ENCODE measurements at places on chromosomes 5 and 9. TPM values are rescaled to one million over a fixed set of nuclear protein-coding genes. Genes with fewer than 3 reads are reported as not detected.

GRCh38 chr9:113523421-113524141 lies 60.1 kb downstream of the RGS3 start:
- H3K4me3 ChIP-seq: peak overlapping the region; percentile 26
- peaks cover 81% of the 10 kb centered on the region for H3K4me1 ChIP-seq
- DNase-seq: peak; percentile 51
- H3K36me3 ChIP-seq: peaks cover 48% of the 10 kb centered on the region
- no peaks in the 10 kb centered on the region for H3K27me3 ChIP-seq

- no peaks in the 10 kb centered on the region for H3K4me1 ChIP-seq
- no peaks in the 10 kb centered on the region for H3K36me3 ChIP-seq
- no peak overlapping the region for H3K27ac ChIP-seq
- DNase-seq: no peak
Measured at GRCh38 chr5:175539936-175540335, 61.6 kb downstream of the SFXN1 start.

GRCh38 chr9:137237759-137238726 lies 3.0 kb upstream of the TUBB4B start:
- DNase-seq: no peak
- no peak overlapping the region for H3K4me3 ChIP-seq
- no peaks in the 10 kb centered on the region for H3K27me3 ChIP-seq
- no peak overlapping the region for H3K27ac ChIP-seq

GRCh38 chr9:37324261-37324683 lies 98.2 kb upstream of the GRHPR start:
- H3K36me3 ChIP-seq: no peaks in the 10 kb centered on the region
- no peak for DNase-seq
- H3K27ac ChIP-seq: peak overlapping the region; percentile 74
- H3K4me3 ChIP-seq: no peak overlapping the region
- no peaks in the 10 kb centered on the region for H3K4me1 ChIP-seq
- H3K27me3 ChIP-seq: no peaks in the 10 kb centered on the region

GRCh38 chr9:83431101-83432060 lies 106.8 kb downstream of the FRMD3 start:
- H3K4me3 ChIP-seq: no peak overlapping the region
- no peaks in the 10 kb centered on the region for H3K27me3 ChIP-seq
- no peak for DNase-seq
- no peaks in the 10 kb centered on the region for H3K4me1 ChIP-seq

DNA sequence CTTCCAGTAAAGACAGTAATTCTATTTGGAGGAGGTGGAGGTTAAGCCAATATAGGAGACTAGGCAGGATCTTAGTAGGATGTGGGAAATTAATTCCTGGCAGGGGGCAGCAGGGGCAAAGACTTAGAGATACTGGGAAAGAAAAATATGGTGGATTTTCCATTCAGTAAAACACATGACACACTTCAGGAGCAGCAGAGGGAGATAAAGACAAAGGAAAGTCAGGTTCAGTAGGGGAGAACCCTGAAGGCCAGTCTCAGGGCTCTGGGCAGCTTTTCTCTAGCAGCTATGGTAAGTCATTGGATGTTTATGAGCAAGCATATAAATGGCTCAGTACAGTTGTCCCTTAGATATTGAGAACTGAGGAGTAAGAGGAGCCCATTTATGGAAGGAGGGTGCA lies 105.5 kb downstream of the PJA2 start:
- no peak for DNase-seq
- no peak overlapping the region for H3K27ac ChIP-seq

- no peak overlapping the region for H3K27ac ChIP-seq
- H3K4me1 ChIP-seq: peaks cover 6% of the 10 kb centered on the region
- H3K36me3 ChIP-seq: no peaks in the 10 kb centered on the region
Measured at GRCh38 chr9:126219166-126219565, 107.5 kb upstream of the MVB12B start.

GRCh38 chr9:107067739-107068416 lies 204.9 kb downstream of the ZNF462 start:
- no peaks in the 10 kb centered on the region for H3K27me3 ChIP-seq
- H3K4me3 ChIP-seq: no peak overlapping the region
- H3K27ac ChIP-seq: no peak overlapping the region
- DNase-seq: no peak
- no peaks in the 10 kb centered on the region for H3K4me1 ChIP-seq

DNA sequence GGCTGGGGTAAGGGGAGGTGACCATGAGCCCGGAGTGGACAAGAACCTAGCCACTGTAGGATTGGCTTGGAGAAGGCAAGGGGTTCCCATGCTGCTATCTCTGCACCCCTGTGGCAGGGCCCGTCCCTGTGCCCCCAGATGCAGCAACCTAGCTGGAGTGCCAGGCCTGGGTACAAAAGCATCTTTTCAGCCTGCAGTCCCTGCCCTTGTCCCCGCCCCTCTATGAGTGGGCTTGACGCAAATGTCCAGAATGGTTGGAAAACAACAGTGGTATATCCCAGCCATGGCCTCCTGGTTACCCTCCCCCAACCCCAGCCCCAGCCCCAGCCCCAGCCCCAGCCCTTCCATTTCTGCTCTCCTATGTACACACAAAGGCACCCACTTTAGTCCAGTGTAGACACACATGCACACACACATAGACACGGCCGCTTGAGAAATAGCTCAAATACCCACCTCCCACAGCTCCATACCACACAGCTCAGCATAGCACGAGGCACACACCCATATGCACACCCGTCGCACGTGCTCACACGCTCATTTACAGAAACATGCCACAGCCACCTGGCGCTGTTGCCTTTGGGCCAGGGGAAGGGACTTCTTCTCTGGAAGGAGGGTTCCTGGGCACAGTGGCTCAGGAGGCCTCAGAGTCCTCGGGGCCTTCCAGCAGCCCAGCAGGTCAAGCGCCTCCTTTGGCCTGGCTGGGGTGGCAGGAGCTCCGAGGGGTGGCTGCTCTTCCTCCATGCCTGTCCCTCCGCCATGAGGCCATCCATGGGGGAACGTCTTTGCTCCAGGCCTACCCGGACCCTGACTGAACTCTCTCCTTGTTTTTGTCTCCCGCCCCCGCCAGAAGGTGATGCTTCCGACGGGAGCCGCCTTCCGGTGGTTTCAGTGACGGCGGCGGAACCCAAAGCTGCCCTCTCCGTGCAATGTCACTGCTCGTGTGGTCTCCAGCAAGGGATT lies 34.1 kb downstream of the CXXC5 start:
- peaks cover 38% of the 10 kb centered on the region for H3K36me3 ChIP-seq
- no peak overlapping the region for H3K27ac ChIP-seq
- H3K4me1 ChIP-seq: peaks cover 67% of the 10 kb centered on the region
- no peak for DNase-seq

DNA sequence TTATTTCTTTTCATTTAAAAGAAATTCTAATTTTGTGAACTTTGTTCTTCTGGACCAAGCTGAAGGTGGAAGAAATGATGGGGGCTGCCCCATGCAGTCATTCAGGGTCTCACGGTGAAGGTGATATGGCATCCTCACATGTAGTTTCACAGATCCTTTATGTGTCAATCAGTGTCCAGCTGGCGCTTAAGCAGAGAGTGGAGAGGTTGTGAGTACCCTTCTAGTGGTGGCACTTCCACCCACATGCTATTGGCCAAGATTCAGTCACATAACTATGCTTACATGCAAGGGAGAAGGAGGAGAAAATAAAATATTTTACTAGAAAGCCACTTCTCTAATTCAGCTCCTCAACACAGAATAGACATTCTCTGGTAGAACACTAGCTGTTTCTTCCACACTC lies 34.7 kb downstream of the PLPPR1 start:
- H3K36me3 ChIP-seq: no peaks in the 10 kb centered on the region
- no peaks in the 10 kb centered on the region for H3K4me1 ChIP-seq
- no peak for DNase-seq
- no peaks in the 10 kb centered on the region for H3K27me3 ChIP-seq
- no peak overlapping the region for H3K27ac ChIP-seq

GRCh38 chr9:82961504-82962125 lies 101.3 kb downstream of the RASEF start:
- H3K4me1 ChIP-seq: no peaks in the 10 kb centered on the region
- no peaks in the 10 kb centered on the region for H3K27me3 ChIP-seq
- no peak overlapping the region for H3K4me3 ChIP-seq
- no peaks in the 10 kb centered on the region for H3K36me3 ChIP-seq
- DNase-seq: no peak
- H3K27ac ChIP-seq: no peak overlapping the region

GRCh38 chr5:31225118-31225517 lies 31.6 kb downstream of the CDH6 start:
- no peaks in the 10 kb centered on the region for H3K36me3 ChIP-seq
- H3K27ac ChIP-seq: no peak overlapping the region
- DNase-seq: no peak
- H3K4me1 ChIP-seq: no peaks in the 10 kb centered on the region

DNA sequence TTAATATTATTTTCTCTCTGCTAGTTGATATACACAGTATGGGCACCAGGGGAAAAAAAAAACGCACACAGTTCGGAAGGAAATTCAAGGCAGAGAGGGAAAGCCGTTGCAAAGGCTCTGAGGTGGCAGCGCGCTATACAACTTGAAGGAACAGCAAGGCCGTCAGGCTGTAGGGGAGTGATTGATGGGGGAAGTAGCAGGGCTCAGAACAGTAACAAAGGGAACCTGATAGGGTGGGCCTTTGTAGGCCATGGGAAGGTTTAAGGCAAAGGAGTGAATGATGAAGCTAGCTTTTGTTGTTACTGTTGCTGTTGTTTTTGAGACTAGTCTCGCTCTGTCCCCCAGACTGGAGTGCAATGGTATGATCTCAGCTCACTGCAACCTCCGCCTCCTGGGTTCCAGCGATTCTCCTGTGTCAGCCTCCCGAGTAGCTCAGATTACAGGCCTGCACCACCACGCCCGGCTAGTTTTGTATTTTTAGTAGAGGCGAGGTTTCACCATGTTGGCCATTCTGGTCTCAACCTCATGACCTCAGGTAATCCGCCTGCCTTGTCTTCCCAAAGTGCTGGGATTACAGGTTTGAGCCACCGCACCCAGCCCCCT lies 27.0 kb downstream of the AQP7 start:
- H3K36me3 ChIP-seq: peaks cover 16% of the 10 kb centered on the region
- no peaks in the 10 kb centered on the region for H3K27me3 ChIP-seq
- no peak overlapping the region for H3K27ac ChIP-seq
- DNase-seq: no peak

- H3K4me1 ChIP-seq: peaks cover 15% of the 10 kb centered on the region
- no peaks in the 10 kb centered on the region for H3K27me3 ChIP-seq
- no peaks in the 10 kb centered on the region for H3K36me3 ChIP-seq
- no peak overlapping the region for H3K4me3 ChIP-seq
- H3K27ac ChIP-seq: no peak overlapping the region
Measured at GRCh38 chr5:756865-757345, 27.6 kb downstream of the ZDHHC11B start.

DNA sequence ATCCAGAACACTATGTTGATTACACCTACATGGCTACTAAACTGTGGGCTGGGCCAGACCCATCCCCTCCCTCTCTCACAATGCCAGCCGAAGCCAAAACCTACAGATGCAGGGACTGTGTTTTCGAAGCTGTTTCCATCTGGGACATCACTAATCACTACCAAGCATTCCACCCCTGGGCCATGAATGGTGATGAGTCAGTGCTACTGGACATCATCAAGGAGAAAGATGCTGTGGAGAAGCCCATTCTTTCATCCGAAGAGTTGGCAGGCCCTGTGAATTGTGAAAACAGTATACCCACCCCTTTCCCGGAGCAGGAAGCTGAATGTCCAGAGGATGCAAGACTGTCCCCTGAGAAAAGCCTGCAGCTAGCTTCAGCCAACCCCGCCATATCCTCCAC lies 65.0 kb downstream of the ZNF462 start:
- no peaks in the 10 kb centered on the region for H3K36me3 ChIP-seq
- no peaks in the 10 kb centered on the region for H3K4me1 ChIP-seq
- no peak overlapping the region for H3K27ac ChIP-seq
- no peaks in the 10 kb centered on the region for H3K27me3 ChIP-seq
- no peak for DNase-seq

- no peak overlapping the region for H3K4me3 ChIP-seq
- DNase-seq: no peak
Measured at GRCh38 chr5:128007939-128008338, 75.6 kb upstream of the SLC12A2 start.

DNA sequence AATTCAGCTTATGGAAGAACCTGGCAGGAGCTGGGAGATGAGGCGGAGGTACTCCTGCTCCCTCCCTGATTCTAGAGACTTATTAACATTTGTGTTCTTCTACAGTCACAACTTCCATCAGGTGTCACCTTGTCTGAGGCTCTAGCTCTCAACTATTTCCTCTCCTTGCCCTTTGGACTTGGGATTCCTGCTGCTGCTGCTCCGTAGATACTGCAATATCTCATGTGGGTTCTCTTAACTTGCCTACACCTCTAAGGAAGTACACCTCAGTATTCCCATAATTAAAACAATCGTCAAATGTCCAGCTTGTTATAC lies 21.2 kb downstream of the ANXA1 start:
- no peaks in the 10 kb centered on the region for H3K27me3 ChIP-seq
- peaks cover 34% of the 10 kb centered on the region for H3K36me3 ChIP-seq
- H3K4me3 ChIP-seq: no peak overlapping the region
- DNase-seq: no peak

- peaks cover 9% of the 10 kb centered on the region for H3K4me1 ChIP-seq
- no peaks in the 10 kb centered on the region for H3K36me3 ChIP-seq
- no peak overlapping the region for H3K27ac ChIP-seq
- H3K27me3 ChIP-seq: peaks cover 2% of the 10 kb centered on the region
- no peak for DNase-seq
- H3K4me3 ChIP-seq: no peak overlapping the region
Measured at GRCh38 chr9:127116957-127117356, 5.5 kb downstream of the ANGPTL2 start.

- H3K27me3 ChIP-seq: no peaks in the 10 kb centered on the region
- H3K4me1 ChIP-seq: no peaks in the 10 kb centered on the region
- no peak for DNase-seq
- H3K27ac ChIP-seq: no peak overlapping the region
Measured at GRCh38 chr9:104882566-104882965, 45.4 kb downstream of the ABCA1 start.

DNA sequence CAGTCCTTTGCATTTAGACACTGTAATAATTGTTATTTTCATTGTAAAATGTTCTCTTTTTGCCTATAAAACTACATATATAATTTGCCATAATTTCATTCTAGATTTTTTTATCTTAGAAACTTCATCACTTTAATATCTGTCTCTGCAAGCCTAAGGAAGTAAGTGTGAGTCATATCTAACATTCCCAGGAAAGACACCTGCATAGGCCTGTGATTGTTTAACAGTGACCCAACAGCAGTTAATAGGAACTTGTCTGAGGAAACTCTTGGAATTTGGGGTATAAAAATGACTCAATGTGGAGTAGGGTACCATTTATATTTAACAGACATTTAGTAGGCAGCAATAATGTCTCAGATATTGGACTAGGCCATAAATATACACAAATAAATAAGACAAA lies 229.2 kb upstream of the FAM174A start:
- no peaks in the 10 kb centered on the region for H3K36me3 ChIP-seq
- no peak overlapping the region for H3K27ac ChIP-seq
- H3K4me1 ChIP-seq: no peaks in the 10 kb centered on the region
- H3K4me3 ChIP-seq: no peak overlapping the region
- H3K27me3 ChIP-seq: no peaks in the 10 kb centered on the region
- DNase-seq: no peak

- no peak within 1 kb of the TSS for H3K27ac ChIP-seq
- peaks cover 11% of the 10 kb centered on the region for H3K4me1 ChIP-seq
Measured at GRCh38 chr5:73625944-73626811, at the start of gene ARHGEF28. Gene ARHGEF28, plus strand, starts transcription at chr5:73626196. Its CDS starts 58,656 bp downstream, at chr5:73684852.

The PKN3 gene
- 3.6 TPM for total RNA-seq

The PCDHB2 gene
- total RNA-seq: not detected

The LCN12 gene
- total RNA-seq: 11.3 TPM

The UBAP1 gene
- total RNA-seq: 49.7 TPM

Measured in natural killer cell (primary cell).